SJSA1 (cell line): ENCODE measurements at places on chromosomes 16 and 17. TPM values are rescaled to one million over a fixed set of nuclear protein-coding genes. Genes with fewer than 3 reads are reported as not detected.

DNA sequence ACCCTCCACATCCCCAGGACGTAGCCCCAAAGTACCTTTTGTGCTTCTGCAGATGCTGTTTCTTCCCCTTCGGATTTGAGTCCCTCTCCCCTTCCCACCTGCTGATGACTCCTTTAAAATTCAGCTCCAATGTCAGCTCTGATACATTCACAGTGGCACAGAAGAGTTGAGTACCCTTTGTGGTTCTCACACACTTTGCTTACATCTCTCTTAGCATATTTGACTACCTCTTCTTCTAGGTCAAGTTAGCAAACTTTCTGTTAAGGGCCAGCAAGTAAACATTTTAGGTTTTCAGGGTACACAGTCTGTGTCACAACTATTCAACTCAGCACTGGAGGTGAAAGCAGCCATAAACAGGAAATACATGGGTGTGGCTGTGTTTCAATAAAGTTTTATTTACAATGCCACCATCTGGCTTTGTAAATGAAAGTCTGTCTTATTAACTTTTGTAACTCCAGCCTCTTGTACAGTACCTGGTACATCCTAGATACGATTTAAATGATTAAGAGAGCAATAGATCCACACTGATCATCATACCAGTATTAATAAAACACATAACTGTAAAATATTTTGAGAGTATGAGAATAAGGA lies 161.7 kb downstream of the SOX9 start:
- no peak overlapping the region for H3K27ac ChIP-seq
- DNase-seq: no peak
- no peaks in the 10 kb centered on the region for H3K36me3 ChIP-seq
- no peaks in the 10 kb centered on the region for H3K4me1 ChIP-seq

Gene CHRNE
- 0.29 TPM in 1 of 2 replicates, not detected in the other for total RNA-seq

- H3K27ac ChIP-seq: no peak overlapping the region
- H3K36me3 ChIP-seq: peaks cover 38% of the 10 kb centered on the region
- no peak overlapping the region for H3K4me3 ChIP-seq
- no peak for DNase-seq
Observed at GRCh38 chr16:66541388-66542355, 8.2 kb downstream of the TK2 start.

DNA sequence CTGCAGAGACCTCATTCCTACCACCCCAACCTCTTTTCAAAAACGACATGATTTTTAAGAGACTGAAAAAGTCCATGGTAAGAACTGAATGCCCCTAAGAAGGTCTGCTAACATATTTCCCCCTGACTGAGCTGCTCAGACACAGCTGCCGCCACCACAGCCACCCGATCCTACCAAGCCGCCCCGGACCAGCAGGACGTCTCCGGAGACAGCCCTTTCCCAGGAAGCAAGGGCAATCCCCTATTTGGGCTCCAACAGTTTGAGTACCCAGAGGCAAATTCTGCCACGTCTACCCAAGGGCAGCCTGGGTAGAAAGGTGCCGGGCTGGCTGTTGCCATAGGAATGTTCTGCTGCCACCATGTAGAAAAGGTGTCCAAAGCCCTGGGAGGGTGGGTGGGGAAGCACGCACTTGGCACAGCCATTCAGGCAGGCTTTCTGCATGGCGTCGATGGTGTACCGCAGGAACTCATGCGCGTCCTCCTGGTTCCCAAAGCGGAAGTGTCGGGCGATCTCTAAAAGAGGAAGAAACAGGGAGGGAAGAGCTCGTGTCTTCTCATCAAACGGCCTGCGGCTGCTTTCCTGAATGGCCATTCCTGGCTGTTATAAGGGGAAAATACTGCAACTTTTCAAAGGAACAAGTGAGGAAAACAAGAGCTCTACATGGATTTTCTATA lies 13.6 kb downstream of the USP36 start:
- no peak for DNase-seq
- no peak overlapping the region for H3K27ac ChIP-seq
- no peaks in the 10 kb centered on the region for H3K27me3 ChIP-seq
- H3K4me3 ChIP-seq: no peak overlapping the region
- peaks cover 91% of the 10 kb centered on the region for H3K36me3 ChIP-seq
- H3K4me1 ChIP-seq: no peaks in the 10 kb centered on the region

DNA sequence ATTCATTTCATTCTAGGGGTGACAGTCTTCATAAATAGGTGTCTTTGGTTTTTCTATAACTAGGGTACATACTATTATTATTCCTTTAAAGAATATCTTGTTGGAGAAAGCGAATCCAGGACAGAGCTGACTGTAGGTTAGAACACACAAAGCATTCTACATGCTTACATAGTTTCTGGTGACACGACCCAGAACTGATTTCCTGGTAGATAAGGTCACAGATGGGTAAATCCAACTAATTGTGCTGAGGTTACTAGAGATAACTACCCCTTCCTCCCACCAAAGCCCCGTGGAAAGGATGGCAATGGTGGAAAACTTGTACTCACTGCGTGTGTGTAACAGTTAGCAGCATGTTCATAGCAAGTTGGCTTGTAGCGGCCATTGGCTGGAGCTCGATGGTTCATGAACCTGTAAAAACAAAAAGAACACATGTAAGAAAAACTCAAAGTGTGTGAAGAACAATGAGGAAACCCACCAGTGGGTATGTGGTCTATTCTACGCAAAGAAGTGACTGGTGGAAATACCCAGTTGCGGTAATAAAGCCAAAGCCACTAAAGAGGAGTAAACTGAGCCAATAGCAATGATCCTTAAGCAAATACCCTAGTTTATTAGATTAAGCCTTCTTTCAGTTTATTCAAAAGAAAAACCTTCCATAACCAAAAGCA lies 7.7 kb downstream of the MMD start:
- no peak for DNase-seq
- no peak overlapping the region for H3K4me3 ChIP-seq
- no peak overlapping the region for H3K27ac ChIP-seq
- H3K4me1 ChIP-seq: no peaks in the 10 kb centered on the region
- H3K36me3 ChIP-seq: peaks cover 44% of the 10 kb centered on the region

- H3K4me1 ChIP-seq: peaks cover 13% of the 10 kb centered on the region
- H3K27me3 ChIP-seq: no peaks in the 10 kb centered on the region
- no peak overlapping the region for H3K4me3 ChIP-seq
- H3K27ac ChIP-seq: no peak overlapping the region
- H3K36me3 ChIP-seq: peaks cover 14% of the 10 kb centered on the region
Observed at GRCh38 chr17:15511142-15511541, 43.7 kb upstream of the CDRT4 start.

- H3K4me3 ChIP-seq: no peak overlapping the region
- no peaks in the 10 kb centered on the region for H3K27me3 ChIP-seq
- H3K36me3 ChIP-seq: peaks cover 10% of the 10 kb centered on the region; the same call in 1 of the 2 replicates
Observed at GRCh38 chr16:4303973-4304372, 11.9 kb upstream of the GLIS2 start.

Gene LGALS3BP
- total RNA-seq: 485 TPM in 2 replicates
